ENCODE measurements at places on chromosomes 12 and 14.

- peaks cover 9% of the 10 kb centered on the region for H3K36me3 ChIP-seq
- H3K4me3 ChIP-seq, result no peak overlapping the region
- no peak overlapping the region for H3K27ac ChIP-seq
- no peaks in the 10 kb centered on the region for H3K27me3 ChIP-seq
- DNase-seq, result no peak
These were observed 265.0 kb downstream of the SSPN start for GRCh38 chr12:26460361-26460760.

GRCh38 chr14:30751646-30752416, 122.5 kb upstream of the COCH start:
- no peaks in the 10 kb centered on the region for H3K36me3 ChIP-seq
- no peak for DNase-seq
- H3K27ac ChIP-seq, result no peak overlapping the region
- H3K4me3 ChIP-seq, result no peak overlapping the region

DNA sequence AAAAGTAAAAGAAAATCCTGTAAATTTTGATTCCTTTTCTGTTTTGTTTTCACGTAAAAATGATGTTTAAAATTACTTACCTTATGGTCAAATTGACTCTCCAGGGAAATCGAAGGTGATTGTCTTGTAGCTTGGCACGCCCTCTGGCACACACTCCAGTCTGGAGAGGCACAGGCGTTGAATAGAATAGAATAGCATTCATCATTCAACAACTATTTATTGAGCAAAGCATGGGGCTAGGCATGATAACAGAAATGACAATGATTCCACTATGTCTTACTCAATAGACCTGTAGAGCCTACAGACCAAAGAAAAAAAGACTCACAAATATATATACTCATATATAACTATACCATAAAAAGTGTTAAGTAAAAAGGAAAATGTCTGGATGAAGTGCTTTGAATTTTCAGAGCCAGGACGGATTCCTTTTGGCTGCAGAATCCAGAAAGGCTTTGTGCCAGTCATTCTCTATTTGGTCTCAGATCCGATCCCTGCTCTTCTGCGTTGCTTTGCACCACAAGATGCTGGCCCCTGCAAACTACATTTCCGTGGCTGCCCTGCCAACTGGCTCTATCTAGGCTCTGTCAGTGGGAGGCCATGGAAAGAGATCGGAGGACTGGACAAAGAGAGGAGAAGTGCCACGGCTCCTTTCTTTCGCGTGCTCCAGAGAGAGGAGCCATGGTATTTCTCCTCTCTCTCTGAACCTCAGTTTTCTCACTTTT, 231.8 kb downstream of the CRADD start:
- no peak overlapping the region for H3K4me3 ChIP-seq
- H3K27me3 ChIP-seq, result no peaks in the 10 kb centered on the region
- no peak overlapping the region for H3K27ac ChIP-seq
- peaks cover 2% of the 10 kb centered on the region for H3K4me1 ChIP-seq
- H3K36me3 ChIP-seq, result no peaks in the 10 kb centered on the region

DNA sequence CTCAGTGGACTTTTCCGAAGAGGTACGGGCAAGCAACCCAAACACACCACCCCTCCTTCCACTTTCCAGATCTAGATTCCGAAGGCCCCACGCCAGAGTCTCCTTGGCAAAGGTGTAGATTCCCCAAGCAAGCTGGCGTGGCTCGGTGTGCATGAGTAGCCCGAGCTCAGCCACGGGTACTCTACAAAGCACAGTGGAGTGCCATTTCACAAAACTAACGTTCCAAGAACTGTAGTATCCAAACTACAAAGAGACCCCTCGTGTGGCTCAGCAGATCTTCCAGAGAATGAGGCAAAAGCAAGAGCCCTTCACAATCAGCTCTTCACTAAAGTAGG, 72.1 kb downstream of the FOXN3 start:
- H3K27ac ChIP-seq, result no peak overlapping the region
- peaks cover 20% of the 10 kb centered on the region for H3K4me1 ChIP-seq
- DNase-seq, result no peak
- no peak overlapping the region for H3K4me3 ChIP-seq

DNA sequence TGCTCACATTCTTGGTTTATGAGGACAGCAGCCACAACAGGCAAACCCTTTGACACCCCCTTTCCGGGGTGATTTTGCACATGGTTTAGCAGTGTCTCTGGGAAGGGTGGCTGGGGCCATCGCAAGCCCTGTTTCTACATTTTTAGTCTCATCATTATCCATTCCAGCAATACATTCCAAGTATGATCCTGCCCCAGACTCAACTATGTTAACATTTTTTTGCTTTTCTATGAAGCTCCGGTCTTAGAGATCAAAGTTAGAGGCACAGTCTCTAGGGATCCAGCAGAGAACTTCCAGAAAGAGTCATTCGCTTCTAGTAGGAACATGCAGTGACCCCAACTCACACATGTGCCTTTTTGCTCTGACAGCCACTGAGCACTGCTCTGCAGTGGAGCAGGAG, 130.9 kb downstream of the TBX5 start:
- H3K4me3 ChIP-seq, result no peak overlapping the region
- no peak for DNase-seq
- peaks cover 4% of the 10 kb centered on the region for H3K27me3 ChIP-seq
- no peak overlapping the region for H3K27ac ChIP-seq
- H3K36me3 ChIP-seq, result no peaks in the 10 kb centered on the region

DNA sequence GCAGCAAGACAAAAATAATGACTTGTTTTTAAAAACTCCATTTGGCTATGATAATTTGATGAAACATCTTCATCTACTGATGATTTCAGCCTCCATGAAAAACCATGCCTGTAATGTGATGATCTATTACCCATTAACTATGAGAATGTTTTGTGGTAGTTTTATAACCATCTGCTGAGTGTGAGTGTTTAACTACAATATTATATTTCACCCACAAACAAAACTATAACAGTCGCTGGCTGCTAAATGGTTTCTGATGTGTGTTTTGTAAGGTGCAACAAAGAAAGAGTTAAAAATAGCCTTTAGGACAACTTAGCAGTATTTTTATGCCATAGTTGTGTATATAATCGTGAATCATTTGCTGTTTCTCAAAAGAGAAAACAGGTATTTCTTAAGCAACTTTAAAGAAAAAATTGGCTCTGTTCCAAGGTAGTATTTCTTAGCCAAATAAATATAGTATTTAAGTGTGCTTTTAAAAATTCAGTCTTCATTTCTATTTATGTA, 4.9 kb downstream of the PTHLH start:
- peaks cover 4% of the 10 kb centered on the region for H3K36me3 ChIP-seq
- H3K4me3 ChIP-seq, result no peak overlapping the region
- H3K4me1 ChIP-seq, result peaks cover 17% of the 10 kb centered on the region
- peaks cover 73% of the 10 kb centered on the region for H3K27me3 ChIP-seq

GRCh38 chr12:69610729-69611128, at the start of gene LRRC10:
Gene LRRC10, minus strand, starts transcription at chr12:69610907. Its CDS starts 69 bp downstream, at chr12:69610838.
- H3K36me3 ChIP-seq, result no peaks in the 10 kb centered on the region
- H3K27ac ChIP-seq, result no peak within 1 kb of the TSS
- H3K27me3 ChIP-seq, result peaks cover 16% of the 10 kb centered on the region
- DNase-seq, result no peak
- no peak within 1 kb of the TSS for H3K4me3 ChIP-seq

GRCh38 chr12:28290262-28290661, 100.0 kb downstream of the CCDC91 start:
- no peaks in the 10 kb centered on the region for H3K27me3 ChIP-seq
- no peak for DNase-seq
- H3K36me3 ChIP-seq, result peaks cover 7% of the 10 kb centered on the region
- H3K27ac ChIP-seq, result no peak overlapping the region
- H3K4me1 ChIP-seq, result peaks cover 3% of the 10 kb centered on the region
